AG09309 (cell line): ENCODE measurements at places on chromosomes 13 and 19.

DNA sequence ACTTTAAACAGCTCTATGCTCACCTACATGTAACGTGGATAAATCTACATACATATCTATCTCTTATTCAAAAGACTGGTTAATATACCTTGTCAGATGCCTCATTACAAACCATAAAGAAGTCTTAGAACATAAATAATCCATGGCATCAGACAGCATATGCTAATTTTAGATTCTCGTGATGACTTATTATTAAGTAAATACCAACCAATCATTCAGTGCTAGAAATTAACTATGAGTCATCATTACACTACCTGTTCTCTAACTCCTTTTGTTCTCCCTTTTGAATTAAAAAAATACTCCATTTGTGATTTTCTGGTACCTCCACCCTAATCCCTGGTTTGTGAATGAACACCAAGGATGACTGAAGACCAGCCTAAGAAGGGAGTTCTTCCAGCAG lies 754.3 kb upstream of the ARGLU1 start:
- no peak for DNase-seq

- DNase-seq = no peak
Observed at GRCh38 chr19:51654783-51655182, 8.2 kb upstream of the SIGLEC14 start.

DNA sequence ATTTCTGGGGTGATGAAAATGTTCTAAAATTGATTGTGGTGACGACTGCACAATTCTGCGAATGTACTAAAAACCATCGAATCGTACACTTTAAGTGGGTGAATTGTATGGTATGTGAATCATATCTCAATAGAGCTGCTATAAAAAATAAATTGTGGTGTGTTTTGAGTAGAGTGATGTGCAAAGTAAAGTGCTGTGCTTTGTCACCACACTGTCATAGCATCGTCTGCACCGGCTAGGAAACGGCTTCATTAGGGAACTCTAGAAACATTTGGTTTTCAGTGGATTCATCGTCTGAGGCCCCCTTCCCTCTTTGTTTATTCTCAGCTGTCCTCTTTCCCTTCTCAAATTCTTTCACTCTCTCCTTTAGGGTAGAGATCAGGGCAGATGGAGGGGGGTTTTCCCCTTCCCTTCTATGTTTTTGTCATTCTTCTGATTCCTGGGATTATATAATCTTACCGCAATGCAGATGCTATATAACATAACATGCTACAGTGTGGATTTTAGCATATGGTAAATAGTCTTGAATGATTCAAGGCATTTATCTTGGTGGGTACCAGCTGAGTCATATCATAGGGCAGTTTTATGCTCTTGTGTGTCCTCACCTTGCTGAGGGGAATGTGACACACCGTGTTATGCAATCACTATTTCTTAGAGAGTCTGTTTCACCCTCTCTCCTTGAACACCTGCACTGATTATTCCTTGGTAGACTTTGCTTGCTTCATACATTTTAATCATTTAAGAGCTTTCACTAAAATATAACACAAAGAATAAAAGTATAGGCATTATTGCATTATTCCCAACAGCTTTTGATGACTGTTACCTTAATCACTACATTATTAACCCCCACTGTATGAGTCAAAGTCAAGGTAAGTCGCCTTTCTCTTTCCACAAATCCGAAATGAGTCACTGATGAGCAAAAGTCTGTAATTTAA lies 239.4 kb downstream of the DCLK1 start:
- DNase-seq = no peak

DNA sequence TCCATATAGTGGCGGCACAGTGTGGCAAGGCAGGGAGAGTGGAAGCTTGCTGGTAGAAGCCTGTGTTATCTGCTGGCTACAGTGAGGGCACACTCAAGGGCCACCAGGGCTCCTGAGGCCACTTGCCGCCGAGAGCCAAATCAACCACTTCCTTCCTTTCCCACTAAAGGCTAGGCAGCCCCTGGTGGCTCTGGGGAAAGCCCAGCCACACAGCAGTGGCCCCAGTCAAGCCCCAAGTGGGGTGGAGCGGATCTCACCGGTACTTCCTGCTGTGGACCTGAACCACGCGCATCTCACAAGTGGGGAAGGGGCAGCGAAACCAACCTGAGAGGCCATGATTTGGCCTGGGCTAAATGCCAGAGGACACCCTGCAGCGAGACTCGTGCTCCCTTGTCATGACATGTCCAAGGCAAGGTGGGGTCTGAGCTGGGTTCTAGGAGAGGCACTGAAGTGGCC lies 21.9 kb upstream of the SLC35E1 start:
- no peak for DNase-seq

DNA sequence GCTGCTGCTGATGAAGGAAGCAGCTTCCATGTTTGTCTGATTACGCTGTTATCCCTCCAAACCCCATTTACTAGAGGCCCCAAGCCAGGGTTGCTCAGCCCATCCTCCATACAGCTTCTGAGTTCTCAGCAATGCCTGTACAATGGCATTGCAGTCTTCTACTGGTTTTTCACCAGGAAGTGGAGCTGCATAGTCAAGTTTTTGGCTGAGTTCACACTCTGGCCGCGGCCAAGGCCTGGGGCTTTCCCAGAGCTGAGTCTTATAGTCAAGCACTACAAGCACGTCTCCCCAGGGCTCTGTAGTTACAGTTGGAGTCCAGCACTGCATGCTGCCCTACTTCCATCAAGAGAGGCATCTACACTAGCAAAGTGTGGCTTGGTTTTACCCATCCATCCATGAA lies 182.5 kb downstream of the POU4F1 start:
- no peak for DNase-seq

DNA sequence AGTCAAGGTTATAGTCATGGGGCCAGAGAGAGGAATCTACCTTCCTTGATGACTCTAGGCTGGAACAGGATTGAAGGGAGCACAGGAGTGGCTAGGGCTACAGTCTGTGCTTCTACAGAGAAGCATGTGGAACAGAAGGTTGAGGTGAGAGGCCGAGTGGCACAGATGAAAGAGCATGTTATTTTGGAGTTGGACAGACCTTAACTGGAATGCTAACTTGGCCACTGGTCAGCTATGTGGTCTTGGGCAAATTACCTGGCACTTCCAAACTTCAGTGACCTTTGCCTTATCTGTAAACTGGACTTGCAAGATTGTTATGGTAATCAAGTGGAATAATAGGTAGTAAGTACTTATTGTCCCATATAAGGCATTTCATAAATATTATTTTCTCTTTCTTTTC lies 252.7 kb downstream of the KCNRG start:
- DNase-seq = no peak

GRCh38 chr13:45368571-45368970 lies 27.6 kb upstream of the TPT1 start:
- DNase-seq = no peak

- no peak for DNase-seq
Observed at GRCh38 chr19:46014941-46015686, 7.7 kb downstream of the PGLYRP1 start.

DNA sequence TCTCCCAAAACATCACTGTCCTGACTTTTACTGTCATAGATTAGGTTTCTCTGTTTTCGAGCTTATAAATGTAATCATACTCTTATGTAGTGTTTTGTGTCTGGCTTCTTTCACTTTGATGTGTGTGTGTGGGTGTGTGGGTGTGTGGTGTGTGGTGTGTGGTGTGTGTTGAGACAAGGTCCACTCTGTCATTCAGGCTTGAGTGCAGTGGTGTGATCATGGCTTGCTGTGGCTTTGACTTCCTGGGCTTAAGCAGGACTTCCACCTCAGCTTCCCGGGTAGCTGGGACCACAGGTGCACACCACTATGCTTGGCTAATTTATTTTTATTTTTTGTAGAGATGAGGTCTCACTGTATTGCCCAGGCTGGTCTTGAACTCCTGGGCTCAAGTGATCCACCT lies 59.6 kb downstream of the PDS5B start:
- DNase-seq = no peak

GRCh38 chr19:31985001-31985605 lies 360.3 kb upstream of the ZNF507 start:
- DNase-seq = no peak

- DNase-seq = no peak
Observed at GRCh38 chr13:31794452-31794851, 55.1 kb downstream of the RXFP2 start.

GRCh38 chr19:28245937-28246336 lies 967.0 kb downstream of the UQCRFS1 start:
- DNase-seq = no peak

DNA sequence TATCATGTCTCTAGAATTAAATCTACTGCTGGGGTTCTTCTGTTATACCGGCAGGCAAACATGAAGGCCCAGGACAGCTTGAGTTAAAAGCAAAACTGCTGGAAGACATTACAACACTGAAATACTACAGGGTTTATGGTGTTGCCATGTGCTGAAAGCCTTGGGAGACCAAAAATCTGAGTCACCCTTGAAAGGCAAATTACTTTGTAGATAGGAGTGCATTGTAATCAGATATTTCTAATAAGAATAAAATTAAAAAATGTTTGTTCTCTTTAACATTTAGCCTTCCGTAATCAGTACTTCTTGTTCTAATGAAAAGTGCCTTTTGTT lies 181.3 kb downstream of the PCDH9 start:
- DNase-seq = peak; percentile 11

- DNase-seq = no peak
Observed at GRCh38 chr13:80475718-80476117, 134.8 kb upstream of the SPRY2 start.

DNA sequence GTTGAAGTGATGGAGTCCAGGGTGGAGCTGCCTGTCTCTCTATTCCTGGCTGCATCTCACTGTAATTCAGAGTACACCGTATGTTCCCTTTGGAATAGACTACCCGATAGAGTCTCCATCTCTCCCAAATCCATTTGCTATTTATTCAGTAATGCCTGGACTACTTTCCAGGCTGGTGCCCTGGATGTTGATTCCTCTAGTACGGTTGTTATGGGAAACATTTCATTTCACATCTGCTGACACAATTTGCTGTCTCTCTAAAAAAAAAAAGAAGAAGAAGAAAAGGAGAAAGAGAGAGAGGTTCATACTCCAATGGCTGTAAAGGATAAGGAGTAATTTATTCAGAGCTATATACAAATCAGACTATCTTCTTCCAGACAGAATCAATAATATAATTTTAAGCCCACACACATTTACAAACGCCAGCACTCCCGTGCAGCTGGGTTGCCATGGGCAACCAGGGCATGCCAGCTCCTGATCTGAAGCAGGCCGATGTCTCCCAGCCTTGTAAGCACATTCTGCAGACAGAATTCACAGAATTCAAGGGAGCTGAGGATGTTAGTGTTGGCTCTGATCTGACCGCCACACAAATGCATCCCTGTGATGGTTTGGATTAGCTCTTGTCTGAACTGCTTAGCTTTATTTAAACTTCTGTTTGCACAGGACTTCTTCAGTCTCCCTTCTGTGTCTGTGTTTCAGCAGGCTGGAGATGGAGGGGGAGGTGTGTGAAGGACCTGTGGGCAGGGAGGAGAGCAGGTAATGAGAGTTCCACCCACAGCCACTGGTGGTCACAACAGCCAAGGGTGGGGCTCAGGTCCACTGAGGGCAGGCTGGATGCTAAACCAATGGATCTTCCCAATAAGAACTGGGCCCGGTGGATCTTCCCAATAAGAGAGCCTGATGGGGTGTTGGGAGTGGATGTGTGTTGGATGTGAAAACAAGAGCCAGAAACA lies 66.0 kb downstream of the TEX26 start:
- DNase-seq = no peak

- no peak for DNase-seq
Observed at GRCh38 chr13:63044589-63045313, 1629.1 kb upstream of the PCDH20 start.

DNA sequence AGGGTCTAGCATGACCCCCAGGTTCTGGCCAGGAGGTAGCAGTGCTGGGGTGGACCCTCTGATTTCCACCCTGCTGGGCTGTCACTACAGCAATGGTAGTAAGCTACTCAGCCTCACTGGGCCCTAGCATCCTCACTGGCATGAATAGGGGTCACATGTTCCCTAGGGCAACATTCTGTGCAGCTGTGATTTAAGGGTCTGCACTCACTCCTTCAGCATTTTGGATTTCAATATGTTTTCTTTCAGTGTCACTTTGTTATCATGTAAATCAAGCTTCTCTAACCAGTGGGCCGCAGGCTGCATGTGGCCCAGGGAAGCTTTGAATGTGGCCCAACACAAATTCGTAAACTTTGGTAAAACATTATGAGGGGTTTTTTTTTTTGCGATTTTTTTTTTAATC lies 57.8 kb downstream of the SPATA13 start:
- no peak for DNase-seq

DNA sequence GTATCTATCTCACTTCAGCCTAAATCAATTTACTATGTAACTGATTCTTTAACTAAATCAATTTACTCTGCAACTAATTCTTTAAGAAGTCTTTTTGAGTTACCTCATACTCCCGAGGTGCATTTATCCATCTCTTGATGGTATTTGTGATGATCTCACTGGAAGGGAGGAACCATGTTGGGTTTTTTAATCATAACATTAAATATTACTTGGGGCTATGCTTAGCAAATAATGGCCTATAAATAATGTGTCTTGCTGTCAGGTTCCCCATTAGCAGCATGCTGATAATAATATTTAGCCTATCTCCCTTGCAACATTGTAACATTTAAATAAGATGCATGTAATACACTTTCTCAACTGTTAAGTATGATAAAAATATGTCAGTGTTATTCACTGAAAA lies 411.3 kb downstream of the SLITRK1 start:
- no peak for DNase-seq

GRCh38 chr13:106173891-106174610 lies 361.4 kb downstream of the EFNB2 start:
- DNase-seq = no peak
